ENCODE measurements at places on chromosomes 2 and 18.

DNA sequence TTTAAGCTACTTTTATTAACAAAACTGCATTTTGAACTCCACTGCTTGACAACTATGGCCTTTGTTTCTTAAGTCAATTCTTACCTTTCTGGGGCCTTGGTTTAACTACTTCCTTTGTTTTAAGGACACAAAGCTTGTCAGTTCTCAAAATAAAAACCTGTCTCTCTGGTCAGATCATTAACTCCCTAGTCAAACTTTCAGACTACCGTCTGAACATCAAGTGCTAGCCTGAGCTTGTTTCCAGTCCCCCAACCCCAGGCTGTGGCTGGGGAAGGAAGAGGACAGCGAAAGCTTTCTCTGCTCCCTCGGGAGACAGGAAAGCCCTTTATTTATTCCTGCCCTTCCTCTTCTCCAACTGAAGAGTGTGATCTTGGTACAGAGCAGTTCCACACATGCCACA lies 1.7 kb downstream of the SH3YL1 start:
- no peak for DNase-seq

DNA sequence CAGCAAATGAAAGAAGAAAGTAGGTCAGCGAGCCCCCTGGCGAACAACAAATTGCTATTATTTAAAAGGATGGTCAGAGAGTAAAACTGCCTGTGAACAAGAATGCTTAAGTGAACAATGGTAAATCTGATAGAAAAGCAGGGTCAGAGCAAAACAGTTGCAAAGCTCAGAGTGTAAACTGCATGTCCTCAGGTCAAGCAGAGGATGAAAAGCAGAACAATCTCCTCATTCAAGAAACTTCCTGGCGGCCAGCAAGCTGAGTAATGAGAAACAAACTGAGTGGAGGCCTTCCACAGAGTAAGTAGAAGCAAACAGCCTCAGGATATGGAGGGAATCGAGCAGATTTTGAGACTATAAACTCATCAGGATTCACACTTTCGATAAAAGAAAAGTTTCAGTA lies 117.9 kb downstream of the PPP1R1C start:
- no peak for DNase-seq

DNA sequence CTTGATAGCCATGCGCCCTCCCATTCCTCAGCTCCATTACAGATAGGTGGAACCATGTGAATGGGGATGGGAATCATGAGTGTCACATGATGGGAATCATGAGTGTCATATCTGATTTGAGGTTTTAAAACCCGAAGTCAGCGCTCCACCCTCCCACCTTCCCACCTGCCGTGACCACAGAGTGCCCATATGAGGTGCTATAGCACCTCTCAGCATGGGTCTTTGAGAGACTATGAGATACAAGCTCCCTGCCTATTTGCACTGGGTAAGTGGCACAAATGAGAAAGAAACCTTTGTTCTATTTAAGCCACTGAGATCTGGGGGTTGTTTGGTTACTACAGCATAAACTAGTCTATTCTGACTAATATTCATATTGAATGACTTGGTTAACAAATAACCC lies 78.5 kb upstream of the PTPRM start:
- no peak for DNase-seq

DNA sequence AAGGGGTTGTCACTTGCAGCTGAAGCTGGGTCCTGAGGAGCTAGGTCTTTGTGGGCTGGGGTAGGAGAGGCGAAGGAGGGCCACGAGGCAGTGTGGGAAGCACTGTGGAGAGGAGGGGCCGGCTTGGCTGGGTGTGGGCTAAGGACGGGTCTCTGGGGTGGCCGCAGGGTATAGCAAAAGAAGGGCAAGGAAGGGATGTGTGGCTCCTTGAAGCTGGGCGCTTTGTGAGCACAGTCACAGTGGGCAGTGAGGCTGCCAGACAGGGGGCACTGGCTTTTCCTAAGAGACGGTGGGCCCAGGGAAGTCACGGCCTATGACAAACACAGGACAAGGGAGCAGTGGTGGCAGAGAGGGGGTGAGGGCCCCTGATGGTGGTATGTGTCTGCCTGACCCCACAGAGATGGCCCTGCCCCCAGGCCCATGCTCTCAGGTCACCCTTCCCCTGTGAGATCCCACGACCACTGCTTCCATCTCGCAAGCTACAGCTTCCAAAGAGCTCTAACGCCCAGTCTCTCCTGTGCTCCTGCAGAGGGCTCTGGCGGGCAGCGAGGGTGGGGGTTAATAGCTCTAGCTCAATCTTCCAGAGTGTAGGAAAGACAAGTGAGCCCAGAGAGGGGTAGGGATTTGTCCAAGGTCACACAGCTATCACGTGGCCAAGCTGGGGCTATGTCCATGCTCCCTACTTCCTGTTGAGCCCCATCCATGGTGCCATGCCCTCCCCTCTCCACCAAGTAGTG lies 32.4 kb downstream of the KCNK3 start:
- no peak for DNase-seq

GRCh38 chr2:175957845-175958244 lies 44.2 kb downstream of the LNPK start:
- no peak for DNase-seq

- no peak for DNase-seq
These were observed 292.4 kb downstream of the SP3 start for GRCh38 chr2:173672573-173673340.

GRCh38 chr2:28327956-28328922 lies 64.4 kb upstream of the FOSL2 start:
- peak; percentile 83 for DNase-seq
